M059J (cell line): ENCODE measurements at places on chromosomes 13 and 19. TPM values are rescaled to one million over a fixed set of nuclear protein-coding genes. Genes with fewer than 3 reads are reported as not detected.

- DNase-seq, result no peak
Observed at GRCh38 chr19:11387162-11388034, 3.3 kb upstream of the EPOR start.

PAK4 gene
- 6.1 and 10.9 TPM in 2 replicates for total RNA-seq

ASPDH gene
- total RNA-seq, result not detected in 2 replicates

- no peak for DNase-seq
Observed at GRCh38 chr13:73111331-73111730, 52.5 kb downstream of the KLF5 start.

DNA sequence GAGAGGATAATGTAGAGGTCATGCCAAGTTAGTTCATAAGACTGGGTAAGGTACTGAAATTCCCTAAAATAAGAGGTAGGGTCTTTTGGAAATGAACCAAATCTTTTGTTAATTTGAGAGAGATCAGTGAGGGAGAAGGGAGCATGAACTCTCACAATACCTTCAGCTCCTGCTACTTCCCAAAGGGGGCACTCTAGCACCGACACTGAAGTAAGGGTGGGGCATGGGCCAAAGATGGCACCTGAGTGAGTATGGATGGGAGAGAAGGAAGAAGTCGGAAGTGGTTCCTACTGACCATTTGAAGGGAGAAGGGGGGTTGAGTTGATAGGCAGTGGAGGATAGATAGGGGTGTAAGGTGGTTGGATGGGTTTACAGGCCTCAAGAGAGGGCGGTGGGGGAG lies 86.6 kb downstream of the ZNF737 start:
- no peak for DNase-seq

GRCh38 chr19:51227966-51228365 lies 3.1 kb downstream of the CD33 start:
- DNase-seq, result no peak

ZNF490 gene
- total RNA-seq, result 6.3 and 7.9 TPM in 2 replicates

- DNase-seq, result no peak
Observed at GRCh38 chr13:43805681-43806128, 18.9 kb upstream of the ENOX1 start.

GRCh38 chr13:52669677-52670076 lies 17.0 kb downstream of the SUGT1 start:
- no peak for DNase-seq

- DNase-seq, result no peak
Observed at GRCh38 chr19:30686826-30687566, 314.8 kb downstream of the ZNF536 start.

GRCh38 chr19:1387684-1388636 lies 4.3 kb downstream of the NDUFS7 start:
- DNase-seq, result no peak

PRODH2 gene
- not detected in 2 replicates for total RNA-seq

ZNF414 gene
- 4.5 and 6.3 TPM in 2 replicates for total RNA-seq

DNA sequence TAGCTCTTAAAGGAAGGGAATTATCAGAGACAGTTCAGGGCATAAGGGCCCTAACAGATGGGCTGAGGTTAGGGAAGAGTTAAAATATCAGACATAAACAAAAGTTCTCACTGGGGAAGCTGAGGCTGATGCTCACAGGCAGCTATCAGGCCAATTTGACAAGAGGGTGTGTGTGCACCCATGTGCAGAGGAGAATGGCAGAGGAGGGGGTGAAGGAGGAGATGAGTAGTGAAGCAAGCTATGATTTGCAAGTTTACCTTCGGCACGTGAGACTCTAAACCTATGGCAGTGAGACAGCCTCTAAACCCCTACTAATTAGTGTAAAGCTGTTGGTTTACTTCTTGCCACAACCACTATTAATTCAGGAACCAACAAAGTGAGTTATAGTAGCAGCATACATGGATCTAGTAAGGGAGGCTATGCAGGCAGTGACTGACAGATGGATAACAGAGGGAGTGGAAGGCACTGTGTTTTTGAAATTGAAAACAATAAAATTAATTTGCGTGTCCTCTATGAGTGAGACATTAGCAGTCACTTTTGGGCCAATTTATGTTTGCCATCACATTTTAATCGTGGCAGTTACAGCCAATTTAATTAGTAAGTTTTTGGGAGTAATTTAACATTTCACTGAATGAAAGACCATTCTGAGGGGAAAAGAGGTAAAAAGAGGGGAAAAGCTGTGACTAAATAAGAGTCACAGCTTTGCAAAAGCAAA lies 99.6 kb upstream of the HTR2A start:
- no peak for DNase-seq

DNA sequence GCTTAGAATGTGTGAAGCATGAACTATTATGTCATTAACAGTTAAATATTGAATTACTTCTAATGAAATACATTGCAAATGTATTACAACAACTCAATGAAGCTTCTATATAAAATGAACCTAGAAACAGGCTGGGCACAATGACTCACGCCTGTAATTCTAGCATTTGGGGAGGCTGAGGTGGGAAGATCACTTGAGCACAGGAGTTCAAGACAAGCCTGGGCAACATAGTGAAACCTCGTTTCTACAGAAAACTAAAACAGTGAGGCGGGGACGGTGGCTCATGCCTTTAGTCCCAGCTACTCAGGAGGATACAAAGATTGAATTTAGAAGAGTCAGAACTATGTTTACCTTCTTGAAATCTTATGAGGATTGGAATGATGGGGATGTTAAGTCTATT lies 505.1 kb downstream of the SLITRK5 start:
- no peak for DNase-seq

- no peak for DNase-seq
Observed at GRCh38 chr13:113762538-113762937, 3.5 kb downstream of the TMEM255B start.

DNA sequence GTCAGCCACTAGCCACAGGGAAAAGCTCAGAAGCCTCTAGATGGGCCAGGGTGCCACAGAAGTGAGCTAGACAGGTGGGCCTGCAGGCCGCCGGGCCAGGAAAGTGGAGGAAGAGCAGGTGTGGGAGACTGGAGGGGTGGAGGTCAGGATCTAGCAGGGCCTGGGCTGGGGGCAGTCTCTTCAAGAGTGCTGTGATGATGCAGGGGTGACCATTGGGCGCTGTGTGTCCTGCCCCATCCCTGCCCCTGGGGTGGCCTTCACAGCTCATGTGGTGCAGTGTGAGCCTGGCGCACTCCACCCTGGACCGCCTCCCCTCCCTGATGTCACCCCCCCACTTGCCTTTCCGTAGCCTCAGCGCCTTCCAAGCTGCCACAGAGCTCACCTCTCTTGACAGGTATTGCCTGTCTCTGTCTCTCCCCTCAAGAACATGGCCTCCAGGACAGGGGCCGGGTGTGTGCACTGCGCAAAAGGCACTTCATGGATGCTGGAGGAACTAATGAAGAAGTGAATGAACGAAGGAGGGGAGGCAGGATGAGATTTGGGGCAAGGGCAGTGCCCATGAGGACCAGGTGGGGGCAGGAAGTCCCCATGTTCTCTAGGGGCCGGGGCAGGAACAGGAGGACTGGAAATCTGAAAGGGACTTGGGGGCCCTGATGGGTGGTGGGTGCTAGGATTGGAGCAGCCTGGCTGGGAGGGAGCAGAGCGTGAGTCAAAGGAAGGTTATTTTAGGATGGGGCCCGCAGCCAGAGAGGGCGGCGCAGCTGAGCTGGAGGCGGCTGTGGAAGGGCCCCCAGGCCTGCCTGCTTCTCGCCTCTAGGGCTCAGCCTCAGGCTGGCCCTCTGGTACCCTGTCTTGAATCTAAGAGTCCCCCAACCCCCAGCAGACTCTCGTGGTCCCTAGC lies 6.6 kb downstream of the SSBP4 start:
- DNase-seq, result peak; percentile 43

LGALS14 gene
- total RNA-seq, result not detected in 2 replicates

- DNase-seq, result no peak
Observed at GRCh38 chr13:50671497-50671850, 172.0 kb downstream of the DLEU7 start.

APOE gene
- total RNA-seq, result 1.6 and 3.5 TPM in 2 replicates

DNA sequence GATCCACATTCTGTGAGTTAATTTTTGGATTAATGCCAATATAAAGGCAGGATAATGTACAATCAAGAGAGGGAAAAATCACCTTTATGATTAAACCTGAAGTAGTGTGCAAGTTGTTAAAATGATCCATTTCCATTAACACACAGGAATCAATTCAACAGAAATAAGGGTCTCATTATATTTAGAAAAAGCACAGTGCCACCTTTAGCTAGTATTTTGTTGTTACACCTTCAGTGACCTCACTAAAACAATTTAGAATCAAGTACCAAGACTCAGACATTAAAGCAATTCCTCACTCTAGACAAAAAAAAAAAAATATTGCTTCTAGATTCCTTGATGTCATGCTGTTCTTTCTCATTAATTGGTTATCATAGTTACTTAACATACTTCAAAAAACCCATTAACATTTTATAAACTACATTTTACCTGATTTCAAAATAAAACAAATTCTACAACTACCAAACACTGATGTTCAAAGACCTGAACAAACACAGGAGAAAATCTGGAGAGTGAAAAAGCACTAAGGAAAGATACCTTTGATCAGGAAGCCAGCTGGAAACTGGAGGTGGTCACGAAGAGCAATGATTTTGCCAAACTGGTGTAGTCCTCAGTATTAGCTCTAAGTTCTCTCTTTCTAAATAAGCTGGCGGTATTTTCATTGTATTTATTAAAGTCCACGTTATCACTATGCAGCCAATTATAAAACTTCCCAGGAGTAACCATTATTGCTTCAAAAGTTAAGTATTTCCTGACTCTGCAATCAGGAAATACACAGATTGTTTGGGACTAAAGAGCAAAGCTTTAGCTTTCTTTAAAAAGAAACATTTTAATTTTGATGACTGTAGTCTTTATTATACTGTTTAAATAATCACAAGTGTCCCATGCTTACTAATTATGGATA lies 115.3 kb downstream of the TBC1D4 start:
- DNase-seq, result no peak

GRCh38 chr13:67042556-67042955 lies 187.6 kb downstream of the PCDH9 start:
- DNase-seq, result no peak

ADAT3 gene
- 1.0 and 6.7 TPM in 2 replicates for total RNA-seq

- no peak for DNase-seq
Observed at GRCh38 chr19:4136680-4137088, 12.8 kb upstream of the MAP2K2 start.

DNA sequence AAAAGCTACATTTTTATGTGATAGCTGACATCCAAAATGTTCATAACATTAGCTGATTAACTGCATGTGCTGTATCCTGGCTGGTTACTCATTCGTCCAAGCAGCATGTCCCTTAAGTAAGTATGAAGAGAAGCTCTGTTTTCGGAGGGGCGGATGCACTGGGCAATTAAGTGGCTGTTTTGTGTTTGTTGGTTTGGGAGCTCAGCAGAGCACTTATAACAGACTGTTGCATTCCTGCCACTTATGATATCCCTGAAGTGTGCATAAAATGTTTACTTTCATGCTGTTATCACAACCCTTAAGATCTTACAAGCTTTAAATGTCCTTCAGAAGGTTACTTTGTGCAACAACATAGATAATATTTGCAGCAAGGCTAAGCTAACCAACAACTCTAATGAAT lies 264.1 kb downstream of the NALCN start:
- no peak for DNase-seq

GFY gene
- not detected in 2 replicates for total RNA-seq

OVOL3 gene
- total RNA-seq, result 0.39 TPM in 1 of 2 replicates, not detected in the other

DNA sequence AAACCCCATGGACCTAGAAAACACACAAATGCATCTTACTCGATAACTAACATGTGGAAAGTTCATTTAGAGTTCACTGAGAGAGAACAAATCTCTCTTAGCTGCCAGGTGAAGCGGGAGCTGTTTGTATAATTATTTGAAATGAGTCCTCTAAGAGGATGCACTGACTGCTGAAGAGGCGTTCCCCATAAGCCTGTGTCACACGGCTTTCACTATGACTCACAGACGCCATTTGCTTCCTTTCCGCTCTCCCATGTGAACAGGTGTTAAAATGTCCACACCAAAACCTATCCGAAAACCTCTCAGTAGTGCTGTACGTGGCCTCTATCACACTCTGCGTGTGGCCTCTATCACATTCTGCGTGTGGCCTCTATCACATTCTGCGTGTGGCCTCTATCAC lies 101.8 kb downstream of the SOX1 start:
- no peak for DNase-seq

DNA sequence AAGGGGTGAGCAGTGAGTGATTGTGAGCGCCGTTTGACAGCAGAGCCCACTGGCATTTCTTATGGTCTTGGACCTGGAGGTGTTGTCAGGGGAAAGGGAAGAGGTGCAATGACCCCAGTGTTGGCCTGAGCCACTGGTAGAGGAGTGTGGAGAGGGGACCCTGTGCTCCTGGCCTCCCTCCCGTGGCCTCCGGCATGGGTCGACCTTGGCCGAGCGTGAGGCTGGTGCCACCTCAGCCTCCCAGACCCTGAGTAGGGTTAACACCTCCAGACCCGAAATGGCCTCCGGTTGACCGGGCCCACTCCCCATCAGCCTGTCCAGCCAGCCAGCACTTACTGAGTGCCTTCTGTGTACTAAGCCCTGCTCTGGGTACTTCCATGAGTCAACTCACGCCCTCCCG lies 6.5 kb downstream of the TRAPPC5 start:
- DNase-seq, result no peak

ACP7 gene
- total RNA-seq, result 0.89 and 1.7 TPM in 2 replicates

DNA sequence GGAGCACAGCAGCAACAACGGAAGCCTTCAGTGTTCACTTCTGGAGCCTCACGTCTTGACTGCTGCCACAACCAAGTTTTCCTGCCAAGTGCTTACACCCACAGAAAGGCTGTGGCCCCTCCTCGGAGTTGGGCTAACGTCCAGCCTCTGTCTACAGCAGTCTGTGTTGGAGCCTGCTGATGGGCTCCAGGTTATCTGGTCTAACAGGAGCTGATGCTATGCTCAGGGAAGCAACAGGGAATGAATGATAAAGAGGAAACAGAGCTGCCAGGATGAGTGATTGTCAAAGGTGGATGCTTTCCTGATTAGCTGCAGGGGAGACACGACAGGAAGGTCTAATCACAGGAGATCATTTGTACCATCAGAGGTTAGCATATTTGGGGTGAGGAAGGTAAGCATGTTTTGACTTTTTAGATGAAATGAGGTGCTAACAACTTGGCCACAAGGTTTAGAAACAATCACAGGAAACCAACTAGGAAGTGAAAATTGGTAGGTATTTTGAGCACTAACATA lies 53.8 kb upstream of the RCBTB2 start:
- DNase-seq, result no peak

GPR12 gene
- not detected in 2 replicates for total RNA-seq

- peak; percentile 41 for DNase-seq
Observed at GRCh38 chr13:23701636-23702035, 131.4 kb downstream of the TNFRSF19 start.

GRCh38 chr19:1910177-1910576 lies 5.0 kb downstream of the ADAT3 start:
- DNase-seq, result no peak

DNA sequence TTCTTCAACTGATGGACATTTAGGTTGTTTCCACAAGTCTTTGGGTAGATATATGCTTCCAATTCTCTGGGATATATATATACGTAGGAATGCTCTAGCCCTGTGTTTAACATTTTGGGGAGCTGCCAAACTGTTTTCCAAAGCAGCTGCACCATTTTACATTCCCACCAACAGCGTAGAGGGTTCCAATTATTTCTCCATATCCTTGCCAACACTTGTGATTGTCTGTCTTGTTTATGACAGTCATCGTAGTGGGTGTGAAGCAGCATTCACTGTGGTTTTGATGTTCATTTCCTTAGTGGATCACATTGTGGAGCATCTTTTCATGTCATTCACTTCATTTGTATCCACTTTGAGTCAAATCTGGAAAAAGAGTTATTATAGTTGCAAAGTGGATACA lies 4.7 kb upstream of the CBLC start:
- no peak for DNase-seq
